ENCODE measurements at places on chromosomes 7 and 10.

DNA sequence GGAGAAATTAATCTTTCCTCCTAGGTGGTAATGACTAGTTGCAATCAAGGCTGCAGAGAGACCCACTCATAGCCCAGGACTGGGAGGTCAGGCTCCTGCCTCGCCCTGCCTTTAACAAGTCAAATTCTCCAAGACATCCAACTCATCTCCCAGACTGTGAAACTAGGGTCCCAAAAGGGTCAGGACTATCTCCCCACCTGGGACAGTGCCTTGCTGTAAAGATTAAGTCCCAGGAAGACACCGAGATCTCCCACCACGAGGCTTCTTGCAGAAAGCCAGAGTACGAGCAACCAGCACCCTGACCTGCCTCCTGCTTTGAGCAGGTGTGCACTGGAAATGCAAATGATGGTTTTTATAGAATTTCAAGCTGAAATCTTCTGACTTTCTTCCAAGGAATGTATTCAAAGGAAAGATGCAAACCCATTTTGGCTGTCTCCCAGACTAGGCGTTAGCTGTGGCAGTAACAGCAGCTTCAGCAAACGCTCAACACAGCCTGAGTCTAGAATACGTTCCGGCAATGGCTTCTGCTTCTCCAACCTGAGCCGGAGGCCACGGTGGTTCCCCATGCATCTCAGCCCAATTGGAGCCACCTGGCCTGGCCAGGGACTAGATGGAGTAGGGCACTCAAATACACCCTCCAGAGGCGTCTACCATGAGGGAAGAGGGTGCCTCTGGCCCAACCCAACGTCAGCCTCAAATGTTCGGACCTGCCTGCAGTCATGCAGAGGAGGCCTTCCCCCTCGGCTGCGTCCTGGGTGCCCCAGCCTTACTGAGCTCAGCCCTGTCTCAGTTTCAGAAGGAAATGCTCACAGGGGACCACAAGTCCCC, 170.4 kb downstream of the PRKAG2 start:
- DNase-seq = no peak

DNA sequence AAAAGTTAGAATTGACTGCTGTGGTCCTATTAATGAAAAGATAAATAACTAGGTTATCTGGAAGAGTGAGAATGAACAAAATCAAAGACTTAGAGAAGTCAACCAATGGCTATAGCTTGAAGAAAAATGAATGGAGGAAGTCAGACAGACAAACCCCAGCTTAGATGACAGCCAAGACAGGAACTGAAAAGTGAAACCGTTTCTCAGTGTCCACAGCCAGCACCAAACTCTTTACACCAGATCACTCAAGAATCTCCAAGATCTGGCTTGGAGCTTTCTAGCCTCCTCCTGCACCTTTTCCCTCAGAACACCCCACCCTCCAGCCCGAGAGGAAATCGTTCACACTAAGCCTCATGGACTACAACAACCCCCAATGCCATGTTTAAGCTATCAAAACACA, 167.0 kb downstream of the SFMBT2 start:
- DNase-seq = no peak

DNA sequence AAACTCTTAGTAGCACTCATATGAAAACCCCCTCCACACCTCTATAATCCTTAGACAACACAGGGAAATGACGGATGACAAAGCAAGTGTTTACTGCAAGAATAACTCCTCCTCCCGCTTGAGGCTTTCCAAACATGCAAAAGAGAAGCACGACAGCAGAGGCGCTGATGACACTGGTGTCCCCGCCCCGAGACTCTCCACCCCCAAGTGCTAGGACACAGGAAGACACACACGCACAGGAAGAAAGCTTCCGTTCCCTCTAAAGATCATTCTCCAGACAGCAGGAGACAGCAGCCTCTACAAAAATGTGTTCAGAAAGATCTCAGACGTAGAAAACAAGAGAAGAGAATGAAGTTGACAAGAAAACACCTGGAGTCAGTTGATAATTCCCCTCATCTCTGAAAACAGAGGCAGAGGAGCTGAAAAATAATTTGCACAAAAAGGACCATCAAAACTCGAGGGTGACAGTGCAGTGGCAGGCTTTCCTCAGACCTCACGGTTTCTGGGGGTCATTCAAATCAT, 90.2 kb downstream of the DLG5 start:
- DNase-seq = no peak

DNA sequence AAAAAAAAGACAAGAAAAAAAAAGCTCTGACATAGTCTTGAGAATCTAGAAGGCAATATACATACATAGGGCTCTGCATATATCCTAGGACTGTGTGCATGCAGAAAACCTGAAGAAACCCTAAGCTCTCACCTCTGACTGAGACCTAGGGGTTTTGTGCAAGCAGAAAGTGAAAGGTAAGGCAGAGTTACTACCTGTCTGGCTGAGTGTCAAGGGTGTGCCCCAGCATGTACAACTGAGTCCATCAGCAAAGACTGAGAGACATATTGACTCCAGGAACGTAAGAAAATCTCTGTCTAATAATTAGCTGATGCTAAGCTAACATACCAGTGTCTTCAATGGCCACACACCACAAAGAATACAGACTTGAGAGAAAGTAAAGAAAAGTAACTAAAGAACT, 16.3 kb upstream of the HNRNPH3 start:
- no peak for DNase-seq

DNA sequence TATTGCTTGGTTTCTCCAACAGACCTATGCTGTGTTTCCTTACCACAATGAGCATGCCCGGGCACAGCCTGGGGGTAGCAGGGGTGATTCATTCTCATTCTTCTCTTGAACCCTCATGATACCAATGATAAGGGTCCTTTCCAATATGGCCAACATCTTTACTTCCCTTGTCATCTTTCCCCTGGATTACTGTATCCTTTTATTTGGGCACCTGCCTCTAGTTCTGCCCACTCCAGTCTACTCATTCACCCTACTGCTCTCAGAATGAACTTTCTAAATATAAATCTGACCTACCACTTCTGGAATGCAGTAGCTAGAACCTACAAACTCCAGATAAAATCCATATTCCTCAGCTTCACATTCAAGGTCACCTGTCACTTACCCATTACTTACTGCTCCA, 26.4 kb upstream of the ITPRID1 start:
- no peak for DNase-seq

DNA sequence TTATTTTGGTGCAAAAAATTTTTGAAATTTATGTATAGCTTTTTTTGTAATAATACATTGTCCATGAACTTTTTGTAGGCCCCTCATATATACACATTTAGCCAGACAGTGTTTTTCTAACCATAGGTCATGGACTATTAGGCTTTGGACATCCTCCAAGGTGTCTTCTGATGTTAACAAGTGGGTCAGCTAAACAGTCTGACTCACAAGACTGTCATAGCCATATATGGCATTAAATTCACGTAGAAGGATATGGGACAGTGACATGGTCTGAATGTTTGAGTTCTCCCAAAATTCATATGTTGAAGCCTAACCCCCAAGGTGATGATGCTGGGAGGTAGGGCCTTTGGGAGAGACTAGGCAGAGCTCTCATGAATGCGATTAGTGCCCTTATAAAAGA, 14.0 kb upstream of the NUB1 start:
- no peak for DNase-seq

- no peak for DNase-seq
These were observed 55.0 kb downstream of the CACNB2 start for GRCh38 chr10:18195060-18195799.

GRCh38 chr7:151226560-151226874, 488 bp downstream of the ABCF2 start:
- no peak for DNase-seq

GRCh38 chr10:5752301-5752871, 60.8 kb downstream of the GDI2 start:
- DNase-seq = no peak

GRCh38 chr7:79749856-79750255, 296.4 kb upstream of the MAGI2 start:
- DNase-seq = no peak

GRCh38 chr7:131183072-131183471, 144.6 kb upstream of the MKLN1 start:
- DNase-seq = no peak

GRCh38 chr10:69847883-69848282, 46.2 kb downstream of the COL13A1 start:
- no peak for DNase-seq

DNA sequence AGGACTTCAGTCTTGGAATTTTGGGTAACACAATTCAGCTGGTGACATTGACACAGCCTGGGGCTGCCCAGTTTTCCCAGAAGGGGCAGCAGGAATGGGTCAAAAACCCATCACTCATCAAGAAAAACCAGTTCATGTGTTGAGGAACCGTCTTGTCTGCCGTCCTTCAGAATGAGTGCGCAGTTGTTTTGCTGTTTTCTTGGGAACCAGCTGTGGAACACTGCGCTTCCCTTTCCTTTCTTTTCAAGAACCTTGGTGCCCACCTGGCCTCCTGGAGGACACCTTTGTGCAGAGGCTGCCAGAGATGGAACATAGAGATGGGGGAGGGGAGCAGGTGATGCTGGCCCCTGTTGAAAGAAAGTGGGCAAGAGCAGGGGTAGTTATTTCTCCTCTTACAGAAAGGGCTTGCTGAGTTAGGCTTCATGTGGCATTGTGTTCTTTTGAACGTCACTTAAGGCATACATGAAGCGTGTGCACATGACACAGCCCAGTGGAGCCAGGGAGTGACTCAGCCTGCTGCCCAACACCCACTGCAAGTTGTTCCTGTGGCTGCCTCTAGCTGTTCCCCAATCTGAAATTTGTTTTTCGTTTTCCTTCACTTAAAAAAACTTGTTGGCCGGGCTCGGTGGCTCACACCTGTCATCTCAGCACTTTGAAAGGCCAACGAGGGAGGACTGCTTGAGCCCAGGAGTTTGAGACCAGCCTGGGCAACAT, 87.4 kb upstream of the TNS3 start:
- DNase-seq = peak; percentile 29

GRCh38 chr7:30001998-30002397, 12.4 kb upstream of the SCRN1 start:
- no peak for DNase-seq

DNA sequence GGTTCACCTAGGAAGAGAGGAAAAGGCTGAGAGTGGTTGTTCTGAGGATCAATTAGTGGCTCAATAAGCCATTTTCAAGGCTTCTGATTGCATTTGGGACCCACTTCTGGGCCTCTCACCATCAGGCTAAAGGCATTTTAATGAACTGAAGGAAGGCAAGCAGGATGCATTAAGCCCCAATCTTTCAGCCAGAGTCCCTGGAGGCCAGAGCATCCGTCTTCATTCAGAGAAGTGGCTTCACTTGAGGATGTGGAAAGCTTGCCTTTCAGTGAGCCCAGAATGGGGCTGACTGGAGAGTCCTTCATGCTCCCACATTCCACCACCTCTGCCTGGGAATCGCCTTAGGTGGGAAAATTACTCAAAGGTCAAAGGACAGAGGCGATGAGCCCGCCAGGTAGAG, 41.8 kb downstream of the COL17A1 start:
- no peak for DNase-seq

GRCh38 chr10:80410578-80411145, 2.3 kb downstream of the PRXL2A start:
- DNase-seq = no peak

- DNase-seq = peak; percentile 51
These were observed 12.3 kb upstream of the MYPN start for GRCh38 chr10:68096913-68097516.

DNA sequence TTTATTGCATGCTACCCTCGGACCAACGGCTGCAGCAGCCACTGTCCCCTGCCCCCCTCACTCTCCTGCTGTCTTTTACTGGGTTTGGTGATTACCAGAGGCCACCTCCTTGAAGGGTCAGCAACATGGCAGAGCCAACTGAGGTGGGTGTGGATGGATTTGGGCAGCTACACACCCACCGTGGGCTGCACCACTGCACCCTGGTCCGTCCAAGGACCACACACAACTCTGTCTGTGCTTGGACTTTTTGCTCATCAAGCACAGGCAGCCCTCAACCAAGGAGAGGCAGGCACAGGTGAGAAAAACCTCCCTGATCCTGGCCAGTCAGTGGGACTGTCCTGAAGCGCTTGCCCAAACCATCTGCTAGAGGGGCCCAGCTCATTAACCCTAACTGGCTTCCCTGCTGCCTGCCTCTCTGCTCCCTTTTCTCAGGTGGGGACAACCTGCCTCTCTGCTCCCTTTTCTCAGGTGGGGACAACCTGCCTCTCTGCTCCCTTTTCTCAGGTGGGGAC, 239.5 kb upstream of the PITRM1 start:
- no peak for DNase-seq

- DNase-seq = no peak
These were observed 53.6 kb downstream of the AGMO start for GRCh38 chr7:15508258-15508657.

DNA sequence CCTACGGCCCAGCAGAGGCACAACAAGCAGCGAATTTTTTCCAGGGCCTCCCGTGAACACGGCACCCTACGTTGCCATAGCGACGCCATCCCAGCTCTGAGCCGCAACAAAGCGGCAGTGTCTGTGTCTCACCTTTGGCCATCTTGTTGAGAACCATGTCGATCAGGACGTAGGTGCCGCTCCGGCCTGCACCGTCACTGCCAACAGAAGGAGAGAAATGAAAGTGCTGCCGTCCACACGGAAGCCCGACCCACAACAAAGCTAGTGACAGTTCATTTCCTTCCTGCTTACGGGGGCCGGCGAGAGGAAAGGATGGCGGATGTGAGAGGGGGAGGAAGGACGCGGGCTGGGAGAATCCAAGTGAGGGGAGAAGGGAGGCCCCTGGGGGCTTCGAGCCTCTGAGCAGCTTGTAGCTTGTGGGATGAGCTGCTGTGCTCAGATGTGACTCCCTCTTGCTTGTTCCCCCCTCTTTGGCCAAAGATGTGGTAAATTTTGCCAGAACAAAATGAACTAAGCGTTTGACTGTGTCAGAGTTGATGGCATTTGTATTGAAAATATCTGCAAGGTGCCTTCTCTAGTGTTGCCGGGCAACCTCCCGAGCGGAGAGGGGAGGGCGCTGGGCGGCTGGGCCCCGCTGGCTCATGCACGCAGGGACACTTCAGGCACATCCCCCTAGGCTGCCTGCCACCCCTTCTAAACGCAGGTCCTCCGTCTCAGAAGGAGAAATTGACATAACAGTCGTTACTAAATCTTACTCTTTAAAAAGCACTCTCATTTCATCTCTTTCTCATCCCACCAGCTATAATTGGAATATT, 232.2 kb downstream of the DNAJB6 start:
- DNase-seq = no peak

GRCh38 chr7:127252778-127253280, at the start of gene GRM8:
Gene GRM8 (minus strand): TSS chr7:127252941.
- no peak for DNase-seq

DNA sequence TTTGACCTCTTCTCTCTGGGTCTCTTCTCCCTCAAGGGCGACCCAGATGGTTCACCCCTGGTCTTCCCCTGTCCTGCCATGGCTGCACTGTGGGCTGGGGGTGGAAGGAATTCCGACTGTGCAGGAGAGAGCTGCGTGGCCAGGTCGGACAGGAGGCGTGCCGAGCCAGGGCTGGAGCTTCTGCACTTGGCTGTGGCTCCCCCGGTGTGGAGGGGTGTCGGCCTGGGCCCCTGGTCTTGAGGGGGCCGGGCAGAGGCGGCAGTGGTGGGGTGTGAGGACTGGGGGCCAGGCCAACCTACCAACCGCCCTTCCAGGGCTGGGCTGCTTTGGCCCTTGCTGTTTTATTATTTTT, 74.9 kb upstream of the SHH start:
- no peak for DNase-seq

- DNase-seq = no peak
These were observed 70.3 kb upstream of the KMT2E start for GRCh38 chr7:104943502-104944343.
